Activated naive CD4-positive, alpha-beta T cell treated with anti-CD3 and anti-CD28 coated beads, Interleukin-2, amount 50 U/mL, for 72 hours (primary cell): ENCODE measurements at places on chromosomes 2 and 18. TPM values are rescaled to one million over a fixed set of nuclear protein-coding genes. Genes with fewer than 3 reads are reported as not detected.
A peak's percentile ranks its signal among the peaks of the same experiment; 100 is the strongest.

The GLB1L gene
- total RNA-seq = 2.7 TPM

The NYAP2 gene
- 0.04 TPM for total RNA-seq

The TDRD15 gene
- not detected for total RNA-seq

The SLC5A7 gene
- total RNA-seq = not detected

The RNF144A gene
- 49.3 TPM for total RNA-seq

The CRYGD gene
- not detected for total RNA-seq

The TSPYL6 gene
- not detected for total RNA-seq

The ALPI gene
- not detected for total RNA-seq

The APOB gene
- not detected for total RNA-seq

The MLPH gene
- total RNA-seq = not detected

The DSG3 gene
- not detected for total RNA-seq

- DNase-seq = peak; percentile 6
These were observed 89.3 kb downstream of the PDE11A start for GRCh38 chr2:177983183-177983788.

GRCh38 chr2:159773886-159774285 lies 24.1 kb downstream of the CD302 start:
- no peak for DNase-seq

- DNase-seq = no peak
These were observed 106.7 kb downstream of the NEDD4L start for GRCh38 chr18:58150772-58151171.

GRCh38 chr2:199932312-199932855 lies 21.3 kb downstream of the C2orf69 start:
- DNase-seq = no peak

DNA sequence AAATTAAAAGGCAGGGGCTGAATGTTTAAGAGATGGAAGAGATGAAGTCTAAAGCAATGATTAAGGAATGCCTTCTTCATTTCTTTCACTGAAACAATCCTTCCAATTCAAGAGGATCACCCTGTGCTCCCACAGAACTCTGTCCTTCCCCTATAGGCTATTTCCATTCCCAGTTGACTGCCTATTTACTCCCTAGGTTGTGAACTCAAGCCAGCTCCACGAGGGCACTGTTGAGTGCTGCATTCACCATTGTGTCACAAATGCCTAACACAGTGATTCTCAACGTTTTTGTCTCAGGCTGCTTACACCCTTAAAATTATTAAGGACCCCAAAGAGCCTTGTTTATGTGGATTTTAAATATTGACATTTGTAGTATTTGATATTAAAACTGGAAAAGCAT lies 112.4 kb downstream of the AOX1 start:
- DNase-seq = no peak

- no peak for DNase-seq
These were observed 528 bp upstream of the PCGF1 start for GRCh38 chr2:74507926-74508520.

GRCh38 chr2:234245945-234246344 lies 195.4 kb downstream of the SPP2 start:
- no peak for DNase-seq

DNA sequence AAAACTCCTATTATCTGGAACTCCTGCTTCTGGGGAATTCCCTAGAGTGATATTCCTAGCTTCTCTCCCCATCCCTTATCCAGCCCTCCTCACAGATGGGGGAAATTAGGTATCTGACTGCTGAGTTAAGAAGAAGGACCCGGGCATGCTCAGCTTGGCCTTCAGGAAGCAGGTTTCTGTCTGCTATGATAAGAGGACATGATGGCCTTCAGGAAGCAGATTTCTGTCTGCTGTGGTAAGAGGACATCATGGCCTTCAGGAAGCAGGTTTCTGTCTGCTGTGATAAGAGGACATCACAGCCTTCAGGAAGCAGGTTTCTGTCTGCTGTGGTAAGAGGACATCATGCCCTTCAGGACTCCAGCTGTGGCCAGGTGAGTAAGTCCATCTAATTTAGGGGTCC lies 65.2 kb downstream of the PLEKHM3 start:
- no peak for DNase-seq

DNA sequence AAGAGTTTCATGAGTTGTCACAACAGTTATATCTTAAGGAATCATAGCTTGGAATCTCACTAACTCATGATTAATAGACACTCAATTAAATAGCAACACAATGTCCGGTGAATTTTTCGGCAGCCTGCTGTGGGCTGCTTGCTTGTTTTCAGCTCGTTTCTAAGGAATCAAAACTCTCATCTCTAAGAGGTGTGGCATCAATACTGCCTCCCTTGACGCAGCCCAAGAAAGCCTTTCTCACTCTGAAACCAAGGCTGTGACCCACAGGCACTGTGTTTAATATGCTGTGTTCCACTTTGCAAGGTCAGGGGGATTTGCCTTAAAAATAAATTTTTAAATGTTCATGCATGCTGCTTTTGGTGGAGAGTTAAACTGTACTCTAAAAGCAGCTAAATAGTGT lies 5.4 kb downstream of the DCC start:
- no peak for DNase-seq

GRCh38 chr2:138818556-138818955 lies 38.4 kb upstream of the NXPH2 start:
- no peak for DNase-seq

GRCh38 chr2:64260817-64261216 lies 116.6 kb upstream of the PELI1 start:
- peak; percentile 11 for DNase-seq

- no peak for DNase-seq
These were observed 22.1 kb upstream of the CNGA3 start for GRCh38 chr2:98324181-98324580.

- DNase-seq = no peak
These were observed 233.7 kb upstream of the NCKAP5 start for GRCh38 chr2:133801946-133802345.

DNA sequence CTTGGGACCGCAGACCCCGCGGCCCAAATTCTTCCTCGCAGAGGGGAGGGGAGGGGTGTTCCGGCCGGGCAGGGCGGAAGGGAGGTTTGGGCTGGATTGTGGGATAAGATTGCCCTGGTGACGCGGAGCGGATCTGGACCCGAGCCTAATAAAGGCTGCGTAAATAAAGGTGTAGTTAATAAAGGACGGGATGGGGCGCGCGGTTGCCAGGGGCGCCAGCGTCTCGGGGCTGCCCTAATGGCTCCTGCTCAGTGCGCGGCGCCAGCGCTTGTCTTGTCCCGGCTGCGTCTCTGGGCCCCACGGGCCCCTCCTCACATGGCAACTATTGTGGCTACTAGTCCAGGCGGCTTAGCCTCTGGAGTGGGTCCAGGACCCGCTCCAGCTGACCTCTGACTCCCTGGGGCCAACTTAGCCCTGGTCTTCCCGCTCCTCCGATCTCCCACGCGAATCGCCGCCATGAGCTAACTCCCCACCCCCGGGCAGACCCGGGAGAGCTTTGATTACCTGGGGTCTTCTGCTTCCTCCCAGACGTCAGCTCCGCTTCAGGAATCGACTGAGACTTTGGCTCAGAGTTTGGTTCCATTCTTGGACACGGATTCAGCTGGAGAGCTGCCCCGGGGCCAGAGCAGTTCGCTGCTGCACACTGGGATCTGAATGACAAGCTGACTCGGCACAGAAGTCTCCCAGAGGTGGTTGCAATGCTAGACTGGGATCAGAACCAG lies 36.5 kb downstream of the SLC25A52 start:
- no peak for DNase-seq

DNA sequence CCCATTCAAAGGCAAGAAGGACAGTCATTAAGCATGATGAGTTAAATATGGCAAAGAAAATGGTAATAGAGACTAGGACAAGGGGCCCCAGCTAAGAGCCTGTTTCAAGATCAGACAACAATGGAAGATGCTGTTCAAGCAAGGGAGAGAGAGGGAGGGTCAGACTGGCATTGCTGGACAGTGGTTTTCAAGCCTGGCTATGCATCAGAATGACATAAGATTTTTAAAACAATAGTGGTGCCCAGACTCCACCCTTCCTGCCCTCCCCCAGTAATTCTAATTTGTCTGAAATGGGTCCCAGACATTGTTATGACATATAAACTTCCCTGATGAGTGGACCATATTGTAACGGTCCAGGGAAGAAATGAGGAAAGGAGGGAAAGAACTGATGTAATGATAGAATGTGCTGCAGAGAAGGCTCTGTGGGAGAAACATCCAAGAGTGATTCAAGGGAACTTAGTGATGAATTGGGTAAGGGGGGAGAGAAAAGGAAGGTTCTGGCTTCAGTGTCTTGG lies 112.9 kb upstream of the TRIB2 start:
- DNase-seq = no peak
